ENCODE measurements at places on chromosomes 1 and 21. TPM values are rescaled to one million over a fixed set of nuclear protein-coding genes. Genes with fewer than 3 reads are reported as not detected.

The OR2L3 gene
- total RNA-seq: 0.27 TPM

The DDR2 gene
- 0.16 TPM for total RNA-seq

The PPIAL4G gene
- 3.0 TPM for total RNA-seq

The TMEM9 gene
- total RNA-seq: 26.9 TPM

The INKA2 gene
- total RNA-seq: 0.77 TPM

The PGLYRP4 gene
- total RNA-seq: not detected

The TNNT2 gene
- not detected for total RNA-seq

The DISP3 gene
- total RNA-seq: 0.96 TPM

The HMGCL gene
- total RNA-seq: 37.7 TPM

The RHCE gene
- total RNA-seq: 0.44 TPM

The KRTAP21-2 gene
- not detected for total RNA-seq

The GNB1 gene
- 231 TPM for total RNA-seq

The F13B gene
- total RNA-seq: not detected

The CSMD2 gene
- not detected for total RNA-seq

The TUT4 gene
- total RNA-seq: 171 TPM

The RNF223 gene
- total RNA-seq: not detected

The TRMT13 gene
- 55.5 TPM for total RNA-seq

The CD1C gene
- total RNA-seq: not detected

The TDRD5 gene
- not detected for total RNA-seq

Measured in naive thymus-derived CD8-positive, alpha-beta T cell (primary cell).